ENCODE measurements at places on chromosomes 11 and 22.

- DNase-seq = no peak
Observed at GRCh38 chr11:3226846-3227567, 5.2 kb downstream of the MRGPRE start.

DNA sequence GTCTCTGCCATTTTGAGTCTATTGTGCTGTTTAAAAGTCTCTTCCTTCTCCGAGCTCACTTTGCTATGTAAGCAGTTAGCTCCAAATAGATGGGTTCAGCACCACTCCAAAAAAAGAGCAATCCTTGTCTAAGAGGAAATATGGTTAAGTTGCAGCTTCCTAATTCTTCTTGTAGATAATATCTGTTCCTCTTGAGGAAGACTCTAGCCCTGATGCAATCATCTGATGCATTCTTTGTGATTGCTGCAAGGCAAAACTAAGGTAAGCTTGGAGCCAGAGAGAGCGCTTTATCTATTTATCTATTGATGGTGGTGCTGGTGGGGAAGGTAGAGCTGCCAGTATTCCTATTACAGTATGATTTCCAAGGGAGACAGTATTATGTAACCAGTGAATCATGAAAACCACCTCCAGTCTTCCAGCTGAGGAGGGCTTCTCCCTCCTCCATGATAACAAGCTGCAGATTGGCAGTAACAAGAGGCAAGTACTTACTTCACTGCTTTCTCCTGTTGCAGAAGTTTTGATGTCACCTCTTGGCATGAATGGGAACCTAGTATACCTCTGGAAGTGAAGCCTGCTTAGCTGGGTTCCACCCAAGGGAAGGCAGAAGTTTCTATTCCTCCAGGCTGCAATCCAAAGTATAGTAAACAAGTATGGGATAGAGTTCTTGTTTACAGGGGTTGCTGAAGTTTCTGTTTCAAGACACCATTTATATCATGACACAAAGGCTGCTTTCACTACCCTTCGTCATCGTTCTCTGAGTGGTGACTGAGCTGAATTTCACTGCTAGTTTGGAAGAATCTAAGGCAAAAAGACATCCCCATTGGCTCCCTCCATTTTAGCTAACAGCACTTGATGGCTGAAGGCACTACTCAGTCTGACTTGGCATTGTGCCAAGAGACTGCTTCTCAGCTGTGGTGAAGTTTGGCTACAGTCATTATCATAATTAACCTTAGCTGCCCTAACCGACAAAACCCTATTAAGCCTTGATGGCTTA, 49.7 kb downstream of the FDX1 start:
- no peak for DNase-seq

DNA sequence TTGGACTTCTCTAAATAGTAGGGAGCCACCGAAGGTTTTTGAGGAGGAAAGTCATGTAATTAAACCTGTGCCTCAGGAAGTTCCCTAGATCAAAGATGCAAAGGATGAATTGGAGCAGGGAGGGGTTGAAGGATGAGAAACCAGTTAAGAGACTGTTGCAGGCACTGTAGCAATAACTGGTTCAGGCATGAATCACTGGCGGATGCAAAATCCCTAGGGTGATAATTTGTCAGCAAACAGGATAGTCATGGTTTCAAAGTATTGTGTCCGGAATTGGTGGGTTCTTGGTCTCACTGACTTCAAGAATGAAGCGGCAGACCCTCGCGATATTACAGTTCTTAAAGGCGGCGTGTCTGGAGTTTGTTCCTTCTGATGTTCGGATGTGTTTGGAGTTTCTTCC, 19.9 kb downstream of the TRIOBP start:
- DNase-seq = no peak

- DNase-seq = no peak
Observed at GRCh38 chr11:3173795-3174194, 8.7 kb upstream of the OSBPL5 start.

GRCh38 chr11:10236840-10237239, 57.2 kb downstream of the SBF2 start:
- DNase-seq = no peak
